ENCODE measurements at places on chromosomes 16 and 17.

GRCh38 chr17:68602289-68602688 lies 1.1 kb upstream of the FAM20A start:
- DNase-seq = no peak

DNA sequence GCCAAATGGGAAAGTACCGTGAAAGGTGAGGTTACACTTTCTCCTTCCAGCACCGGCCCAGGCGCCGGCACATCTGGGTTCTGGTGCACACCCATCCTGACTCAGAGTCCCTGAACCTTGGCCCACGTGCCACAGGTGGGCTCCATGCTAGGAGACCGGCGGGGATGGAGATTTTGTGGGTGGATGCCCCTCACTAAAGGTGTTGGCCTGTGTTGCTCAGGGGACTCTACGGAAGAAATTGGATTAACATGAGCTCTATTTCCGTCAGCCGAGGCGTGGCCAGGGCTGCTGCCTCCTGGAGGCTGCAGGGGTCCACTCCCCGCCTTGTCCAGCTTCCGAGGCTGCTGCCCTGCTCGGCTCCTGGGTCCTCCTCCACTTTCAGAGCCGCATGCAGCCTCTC lies 30.8 kb downstream of the FBXO31 start:
- no peak for DNase-seq

GRCh38 chr16:87855852-87856715 lies 13.2 kb downstream of the SLC7A5 start:
- peak; percentile 48 for DNase-seq

GRCh38 chr16:67770346-67770991 lies 35.9 kb downstream of the RANBP10 start:
- DNase-seq = no peak

GRCh38 chr16:69563605-69564580 lies 1.9 kb upstream of the NFAT5 start:
- DNase-seq = peak; percentile 28

DNA sequence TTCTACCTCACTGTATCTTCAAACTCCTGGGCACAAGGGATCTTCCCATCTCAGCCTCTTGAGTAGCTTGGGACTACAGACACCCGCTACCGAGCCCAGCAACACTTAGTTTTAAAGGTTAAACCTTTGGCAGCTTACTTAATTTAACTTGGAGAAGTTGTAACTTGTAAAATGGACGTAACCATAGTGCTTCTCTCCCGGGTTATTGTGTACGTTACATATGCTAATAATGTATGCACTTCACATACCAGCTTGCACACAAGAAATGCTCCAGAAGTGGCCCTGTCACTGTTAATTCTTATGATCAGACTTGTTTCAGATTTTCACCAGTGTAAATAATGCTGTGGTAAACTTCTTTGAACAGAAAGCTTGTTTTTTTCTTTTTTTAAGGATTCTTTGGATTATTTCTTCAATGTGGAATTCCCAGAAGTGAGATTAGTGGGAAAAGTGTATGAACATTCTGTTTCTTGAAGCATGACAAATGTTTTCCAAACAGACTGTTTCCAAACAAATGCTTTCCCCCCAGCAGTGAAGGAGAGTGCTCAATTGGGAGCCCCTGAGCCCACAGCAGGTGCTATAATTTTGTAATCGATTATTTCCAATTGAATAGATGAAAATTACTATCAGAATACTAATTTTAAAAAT lies 61.5 kb downstream of the EPN2 start:
- DNase-seq = no peak

DNA sequence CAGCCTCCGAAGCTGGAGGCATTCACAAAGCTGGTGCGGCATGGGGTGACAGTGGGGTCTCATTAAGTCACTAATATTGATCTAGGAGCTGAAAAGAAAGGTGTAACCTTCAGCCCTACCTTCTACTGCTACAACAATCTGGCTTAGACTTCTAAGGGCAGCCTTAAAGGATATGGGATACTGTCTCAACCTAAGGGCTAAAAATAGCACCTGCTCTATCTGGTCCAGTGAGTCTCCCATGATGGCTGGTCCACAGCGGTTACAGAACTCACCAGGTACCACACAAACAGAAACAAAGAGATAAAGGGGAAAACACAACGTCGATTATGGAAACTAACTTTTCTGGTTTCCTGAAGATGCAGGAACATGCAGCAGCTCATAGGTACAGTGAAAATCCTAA lies 115.8 kb downstream of the SMG6 start:
- DNase-seq = no peak

GRCh38 chr16:85990861-85991301 lies 91.9 kb downstream of the IRF8 start:
- DNase-seq = no peak

DNA sequence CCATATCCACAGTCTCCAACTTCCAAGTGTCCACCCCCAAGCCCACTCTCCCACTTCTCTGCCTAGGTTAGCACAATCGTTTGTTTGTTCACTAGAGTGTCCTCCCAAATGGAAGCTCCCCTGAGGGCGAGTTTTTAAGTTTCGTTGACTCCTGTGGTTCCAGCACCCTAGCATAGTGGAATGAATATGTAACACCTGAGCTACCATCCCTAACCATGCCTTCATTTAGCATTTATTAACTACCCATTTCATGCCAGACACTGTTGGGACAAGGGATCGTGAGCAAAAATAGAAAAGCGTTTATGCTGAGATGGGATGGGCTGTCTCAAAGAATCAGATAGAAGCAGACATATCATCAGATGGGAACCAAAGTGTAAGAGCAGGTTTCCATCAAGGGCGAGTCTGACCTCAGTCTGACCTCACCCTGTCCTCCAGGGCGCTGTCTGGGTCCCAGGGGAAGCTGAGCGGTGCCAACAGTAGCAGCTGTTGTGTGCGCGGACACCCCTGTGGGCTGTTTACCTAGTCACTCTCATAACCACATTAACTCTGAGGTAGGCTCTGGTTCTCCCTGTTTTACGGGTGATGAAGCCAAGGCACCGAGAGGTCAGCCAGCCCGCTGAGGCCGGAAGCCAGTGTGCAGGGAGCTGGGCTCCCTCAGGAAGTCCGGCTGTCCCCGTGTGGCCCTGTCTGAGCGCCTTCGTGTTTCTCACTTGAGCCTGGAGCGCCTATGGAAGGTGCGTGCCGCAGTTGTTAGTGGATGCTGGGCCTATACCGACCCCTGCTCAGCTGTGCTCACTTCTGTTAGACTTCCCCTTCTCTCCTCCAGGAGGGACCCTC lies 6.2 kb downstream of the CNP start:
- no peak for DNase-seq

DNA sequence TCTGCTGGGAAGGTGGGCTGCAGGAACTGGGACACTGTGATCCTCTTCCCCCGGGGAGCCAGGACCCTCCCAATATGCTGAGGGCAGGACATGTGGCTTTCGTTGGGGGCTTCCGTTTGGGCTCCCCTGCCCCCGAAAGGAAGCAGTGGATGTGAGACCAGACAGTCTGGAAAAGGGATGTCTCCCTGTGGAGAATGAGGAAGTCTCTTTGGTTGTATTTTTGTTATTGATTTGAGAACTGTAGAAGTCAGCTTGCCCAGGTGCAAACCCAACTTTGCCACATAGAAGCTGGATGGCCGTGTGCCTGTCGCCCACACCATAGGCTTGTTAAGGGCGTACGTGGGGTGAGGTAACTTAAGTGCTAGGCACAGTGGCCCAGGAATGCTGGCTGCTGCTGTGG lies 18.8 kb downstream of the LLGL2 start:
- no peak for DNase-seq

DNA sequence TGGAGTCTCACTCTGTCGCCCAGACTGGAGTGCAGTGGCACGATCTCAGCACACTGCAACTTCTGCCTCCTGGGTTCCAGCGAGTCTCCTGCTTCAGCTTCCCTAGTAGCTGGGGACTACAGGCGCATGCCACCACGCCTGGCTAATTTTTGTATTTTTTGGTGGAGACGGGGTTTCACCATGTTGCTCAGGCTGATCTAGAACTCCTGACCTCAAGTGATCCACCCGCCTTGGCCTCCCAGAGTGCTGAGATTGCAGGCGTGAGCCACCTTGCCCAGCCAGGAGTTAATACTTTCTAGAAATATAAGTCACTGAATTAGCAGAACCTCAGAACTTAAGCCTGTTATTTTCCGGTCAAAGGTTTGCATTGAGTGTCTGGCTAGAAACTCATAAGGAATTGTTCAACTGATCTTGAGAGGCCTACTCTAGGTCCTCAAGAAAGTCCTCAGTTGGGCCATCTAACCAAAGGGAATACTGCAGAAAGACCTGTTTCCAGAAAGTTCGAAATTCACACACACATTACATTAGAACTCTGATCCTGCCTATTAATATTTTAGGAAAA lies 1.4 kb downstream of the TMEM220 start:
- no peak for DNase-seq

DNA sequence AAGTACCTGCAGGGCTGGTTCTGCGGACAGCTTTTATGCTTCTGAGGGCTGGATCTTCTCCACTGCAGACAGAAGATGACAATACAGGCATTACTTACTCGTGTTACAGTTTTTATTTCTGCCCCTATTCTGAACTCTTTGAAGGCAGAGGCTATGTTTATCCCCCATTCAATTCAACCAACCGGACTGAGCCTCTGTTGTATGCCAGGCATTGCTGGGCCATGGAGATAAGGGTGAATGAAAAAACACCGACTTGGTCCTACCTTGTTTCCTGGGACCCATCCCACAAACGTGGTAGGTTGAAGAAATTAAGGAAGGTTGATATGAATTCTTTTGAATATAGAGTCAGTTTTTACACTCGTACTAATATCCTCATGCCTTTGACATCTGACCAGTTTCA lies 10.0 kb upstream of the HP start:
- DNase-seq = no peak

DNA sequence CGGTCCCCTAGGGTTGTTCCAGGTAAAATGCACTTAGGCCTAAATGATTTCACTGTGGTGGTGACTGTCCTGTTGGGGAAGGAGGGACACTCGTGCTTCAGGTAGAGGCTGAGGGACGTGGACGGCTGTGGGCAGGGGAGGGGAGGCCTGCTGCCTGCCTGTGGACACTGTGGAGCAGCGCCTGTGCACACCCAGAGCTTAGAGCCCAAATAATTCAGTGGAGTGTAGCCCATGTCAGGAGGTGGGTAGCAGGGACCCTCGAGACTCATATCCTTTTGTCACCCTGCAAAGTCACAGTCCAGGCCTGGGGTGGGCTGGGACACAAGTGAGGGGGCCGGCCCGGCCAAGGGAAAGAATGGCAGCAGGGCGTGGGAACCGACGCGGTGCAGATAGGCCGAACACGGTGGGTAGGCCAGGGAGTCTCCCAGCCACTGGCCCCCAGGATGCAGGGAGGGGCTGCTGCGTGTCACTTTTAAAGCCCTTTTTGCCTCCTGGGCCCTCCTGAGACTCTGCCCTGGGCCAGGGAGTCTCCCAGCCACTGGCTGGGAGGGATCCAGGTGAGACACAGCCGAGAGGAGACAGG lies 733 bp upstream of the NHERF2 start:
- no peak for DNase-seq

GRCh38 chr16:70364399-70364798 lies 17.7 kb downstream of the DDX19A start:
- no peak for DNase-seq

DNA sequence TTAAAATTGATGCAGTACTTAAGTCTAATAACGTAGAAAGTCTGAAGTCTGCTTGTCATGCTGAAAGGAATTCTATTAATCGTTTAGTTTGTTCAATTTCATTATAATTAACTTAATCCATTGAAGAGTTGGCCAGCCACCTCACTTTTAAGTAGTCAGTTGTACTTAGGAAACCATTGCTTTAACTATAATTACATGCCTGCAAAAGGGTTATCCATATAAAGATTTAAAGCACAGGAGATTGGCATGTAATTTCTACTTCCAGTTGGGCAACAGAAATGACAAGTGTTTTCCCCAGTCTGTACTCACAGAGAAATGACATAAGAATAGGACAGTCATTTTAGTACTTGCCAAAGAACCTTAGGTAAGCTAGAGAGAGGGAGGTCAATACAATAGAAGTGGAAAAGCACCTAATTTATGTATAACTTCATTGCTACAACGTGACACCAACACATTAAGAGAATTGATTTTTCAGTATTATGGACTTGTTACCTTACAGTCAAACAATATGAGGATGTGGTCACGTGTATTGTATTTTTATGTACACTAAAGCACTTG lies 3.7 kb upstream of the USP32 start:
- no peak for DNase-seq

DNA sequence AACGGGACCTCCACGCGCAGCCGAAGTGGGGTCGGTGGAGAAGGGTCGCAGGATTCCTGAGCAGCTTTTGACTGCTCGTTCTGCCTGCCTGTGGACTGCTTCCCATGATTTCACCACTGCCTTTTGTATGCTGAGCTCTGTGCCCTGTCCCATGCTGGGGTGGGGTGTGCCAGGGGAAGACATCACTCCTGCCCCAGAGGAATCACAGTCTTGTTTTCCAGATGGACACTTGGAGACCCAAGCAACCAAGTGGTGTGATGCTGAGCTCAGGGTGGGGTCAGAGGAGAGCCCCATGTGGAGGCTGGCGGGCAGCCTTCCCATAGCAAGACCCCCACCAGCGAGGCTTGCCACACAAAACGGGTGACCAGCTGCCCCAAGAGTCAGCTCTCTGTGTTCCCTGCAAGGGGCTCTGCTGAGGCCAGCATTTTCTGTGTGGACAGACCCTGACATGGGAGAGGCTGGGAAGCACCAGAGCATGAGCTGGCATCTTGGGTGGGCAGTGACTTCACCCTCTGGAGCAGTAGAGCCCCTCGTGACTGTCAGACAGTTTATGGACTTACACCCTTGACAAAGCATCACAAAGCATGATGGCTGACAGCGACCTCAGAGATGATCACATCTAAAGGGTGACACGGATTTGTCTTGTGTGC lies 111.9 kb downstream of the GNAO1 start:
- no peak for DNase-seq

GRCh38 chr17:28726627-28727491 lies 826 bp upstream of the TLCD1 start:
- peak; percentile 84 for DNase-seq

GRCh38 chr16:56191835-56192634 lies 746 bp downstream of the GNAO1 start:
- no peak for DNase-seq

DNA sequence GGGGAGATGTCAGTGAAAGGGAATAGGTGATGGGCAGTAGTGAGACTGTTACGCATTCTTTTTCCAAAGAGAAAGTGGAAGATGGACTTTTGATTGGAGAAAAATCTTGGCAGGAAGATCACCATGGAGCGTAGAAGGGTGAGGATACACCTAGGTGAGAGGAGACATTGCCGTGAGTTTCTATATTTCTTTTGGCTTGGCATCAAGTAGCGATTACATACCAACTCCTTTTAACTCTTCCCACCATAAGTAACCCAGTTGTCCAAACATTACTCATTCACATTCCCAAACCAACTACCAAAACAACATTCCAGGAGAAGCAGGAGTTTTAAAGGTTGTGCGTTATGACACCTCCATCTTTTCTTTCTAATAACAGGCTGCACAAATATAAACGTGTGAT lies 10.7 kb upstream of the KRT28 start:
- no peak for DNase-seq

- DNase-seq = no peak
Measured at GRCh38 chr16:55468352-55468990, 10.5 kb upstream of the MMP2 start.
